ENCODE measurements at places on chromosomes 16 and 17. TPM values are rescaled to one million over a fixed set of nuclear protein-coding genes. Genes with fewer than 3 reads are reported as not detected.
A peak's percentile ranks its signal among the peaks of the same experiment; 100 is the strongest.

Gene MRM1
- total RNA-seq, result 9.4 TPM

Gene KCNJ12
- 12.6 TPM for total RNA-seq

- no peak for DNase-seq
Observed at GRCh38 chr16:69049603-69050375, 55.7 kb upstream of the HAS3 start.

Gene SPNS2
- total RNA-seq, result 12.4 TPM

Gene CYGB
- 38.2 TPM for total RNA-seq

DNA sequence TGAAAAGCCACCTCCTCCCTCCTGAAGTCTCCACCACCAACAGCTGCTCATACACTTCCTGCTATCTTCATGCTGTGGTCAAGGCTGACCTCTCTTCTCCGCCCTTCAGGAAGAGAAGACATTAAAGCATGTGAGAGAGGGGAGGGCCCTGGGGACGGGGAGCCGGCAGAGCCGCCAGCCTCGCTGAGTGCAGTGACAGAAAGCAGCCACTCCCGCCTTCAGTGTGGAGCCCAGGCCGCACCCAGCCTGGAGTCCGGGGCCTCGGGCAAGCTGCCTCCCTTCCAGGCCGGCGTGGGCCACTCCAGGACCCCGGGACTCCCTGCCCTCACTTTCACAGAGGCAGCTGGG is 94.7 kb upstream of the TNRC6C start:
- no peak for DNase-seq

DNA sequence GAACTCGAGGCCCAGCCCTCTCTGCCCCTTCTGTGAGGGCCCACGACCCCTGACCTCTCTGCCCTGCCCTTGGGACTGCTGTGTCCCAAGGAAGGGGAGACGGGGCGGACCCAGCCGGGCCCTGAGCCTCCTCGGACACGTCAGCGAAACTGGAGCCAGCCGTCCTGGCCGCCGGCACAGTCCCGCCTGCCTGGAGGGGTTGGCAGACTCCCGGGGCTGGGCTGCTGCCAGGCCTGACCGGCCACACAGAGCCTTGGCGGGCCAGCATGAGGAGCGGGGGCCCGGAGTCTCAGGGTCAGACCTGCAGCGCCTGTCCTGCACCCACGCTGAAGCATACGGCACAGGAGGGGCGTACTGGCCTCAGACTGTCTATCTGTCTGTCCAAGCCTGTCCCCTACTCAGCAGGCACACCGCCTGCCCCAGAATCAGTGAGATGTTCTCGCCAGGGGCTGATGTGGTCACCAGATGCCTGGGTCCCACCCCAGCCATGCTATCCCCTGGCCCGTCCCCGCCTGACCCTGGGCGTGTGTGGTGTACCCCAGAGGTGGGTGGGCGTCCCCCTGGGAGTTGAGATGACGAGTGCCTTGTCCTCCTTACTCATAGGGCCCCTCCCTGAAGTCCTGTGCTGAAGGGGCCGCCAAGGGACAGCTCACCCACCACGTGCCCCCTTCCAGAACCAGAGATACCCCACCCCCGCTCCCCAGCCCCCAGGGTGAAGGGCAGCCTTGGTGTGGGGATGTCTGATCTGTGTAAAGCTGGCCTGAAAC is 4.7 kb downstream of the VASN start:
- peak; percentile 95 for DNase-seq

Gene PPP1R27
- not detected for total RNA-seq

GRCh38 chr17:79981661-79982101 is 54.0 kb downstream of the TBC1D16 start:
- DNase-seq, result peak; percentile 51

Gene ODF4
- not detected for total RNA-seq

- no peak for DNase-seq
Observed at GRCh38 chr16:56547120-56547948, 17.5 kb upstream of the MT4 start.

Gene DPEP1
- total RNA-seq, result not detected

DNA sequence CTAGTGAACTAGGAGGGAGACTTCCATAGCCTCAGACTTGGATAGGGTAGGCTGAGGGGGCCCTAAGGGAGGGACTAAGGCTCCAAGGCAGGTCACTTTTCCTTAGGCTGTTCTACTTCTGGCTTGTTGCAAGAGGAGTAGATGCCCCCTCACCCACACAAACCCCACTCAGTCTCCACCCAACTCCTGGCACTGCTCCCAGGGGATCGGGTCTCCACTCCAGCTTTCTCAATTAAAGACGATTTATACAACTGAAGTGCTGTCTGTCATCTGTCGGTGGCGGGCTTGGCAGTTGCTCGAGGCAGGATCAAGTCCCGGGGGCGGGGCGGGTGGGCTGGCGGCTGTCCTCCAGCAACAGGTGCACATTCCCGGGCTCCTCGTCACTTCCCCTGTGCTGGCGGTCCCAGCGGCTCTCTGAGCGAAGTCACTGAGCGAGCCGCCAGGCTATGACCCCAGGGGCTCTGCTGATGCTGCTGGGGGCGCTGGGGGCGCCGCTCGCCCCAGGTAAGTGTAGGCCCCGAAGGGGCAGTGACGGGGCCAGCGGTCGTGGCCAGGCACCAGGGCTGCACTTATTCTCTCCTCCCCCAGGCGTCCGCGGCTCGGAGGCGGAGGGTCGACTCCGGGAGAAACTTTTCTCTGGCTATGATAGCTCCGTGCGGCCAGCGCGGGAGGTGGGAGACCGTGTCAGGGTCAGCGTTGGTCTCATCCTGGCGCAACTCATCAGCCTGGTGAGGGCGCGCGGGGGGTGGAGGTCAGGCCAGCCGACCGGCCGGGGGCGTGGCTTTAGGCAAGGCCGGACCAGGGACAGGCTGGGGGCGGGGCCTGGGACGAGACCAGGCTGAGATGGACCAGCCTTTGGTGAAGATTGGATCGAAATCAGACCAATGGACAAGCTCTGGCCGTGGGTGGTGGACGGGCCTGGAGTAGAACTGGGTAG is at the start of gene CHRNB1:
Gene CHRNB1 (plus strand): TSS at position 380 of the 937 bp plus-strand sequence. CDS start 67 bp downstream, at position 447.
- DNase-seq, result peak; percentile 93

DNA sequence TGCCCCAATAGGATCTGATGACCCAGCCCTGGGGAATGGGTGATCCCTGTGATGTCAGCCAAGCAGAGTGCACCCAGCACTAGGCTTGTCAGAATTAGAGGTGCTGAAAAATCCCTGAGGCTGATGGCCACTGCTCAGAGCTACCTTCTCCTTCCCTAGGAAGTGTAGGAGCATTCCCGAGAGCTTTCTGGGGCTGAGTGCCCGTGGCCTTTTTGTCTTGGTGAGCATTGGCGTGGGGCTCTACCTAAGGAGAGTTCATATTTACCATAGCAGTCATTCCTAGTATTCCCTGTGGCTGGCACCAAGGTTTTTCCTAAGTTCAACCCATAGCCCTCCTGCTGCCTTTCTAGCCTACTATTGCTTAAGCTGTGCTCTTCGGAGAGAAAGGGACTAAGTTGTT is 22.6 kb upstream of the ARHGAP23 start:
- no peak for DNase-seq

DNA sequence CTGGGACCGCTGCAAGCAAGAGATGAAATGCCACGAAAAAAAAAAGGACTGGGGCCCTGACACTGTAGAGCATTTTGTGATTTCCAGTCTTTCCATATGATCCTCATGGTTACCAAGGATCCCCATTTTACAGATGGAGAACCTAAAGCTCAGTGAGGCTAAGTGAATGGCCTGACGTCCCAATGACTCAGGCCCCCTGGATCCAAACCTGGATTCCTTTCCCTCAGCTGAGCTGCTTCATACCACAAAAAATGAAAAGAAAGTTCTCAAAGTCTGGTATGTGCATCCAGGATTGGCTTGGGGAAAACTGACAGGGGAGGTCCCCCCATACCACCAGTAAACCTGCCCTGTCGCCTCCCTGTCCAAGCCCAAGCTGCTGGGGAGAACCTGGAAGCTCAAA is 80.5 kb downstream of the TEX14 start:
- DNase-seq, result no peak

DNA sequence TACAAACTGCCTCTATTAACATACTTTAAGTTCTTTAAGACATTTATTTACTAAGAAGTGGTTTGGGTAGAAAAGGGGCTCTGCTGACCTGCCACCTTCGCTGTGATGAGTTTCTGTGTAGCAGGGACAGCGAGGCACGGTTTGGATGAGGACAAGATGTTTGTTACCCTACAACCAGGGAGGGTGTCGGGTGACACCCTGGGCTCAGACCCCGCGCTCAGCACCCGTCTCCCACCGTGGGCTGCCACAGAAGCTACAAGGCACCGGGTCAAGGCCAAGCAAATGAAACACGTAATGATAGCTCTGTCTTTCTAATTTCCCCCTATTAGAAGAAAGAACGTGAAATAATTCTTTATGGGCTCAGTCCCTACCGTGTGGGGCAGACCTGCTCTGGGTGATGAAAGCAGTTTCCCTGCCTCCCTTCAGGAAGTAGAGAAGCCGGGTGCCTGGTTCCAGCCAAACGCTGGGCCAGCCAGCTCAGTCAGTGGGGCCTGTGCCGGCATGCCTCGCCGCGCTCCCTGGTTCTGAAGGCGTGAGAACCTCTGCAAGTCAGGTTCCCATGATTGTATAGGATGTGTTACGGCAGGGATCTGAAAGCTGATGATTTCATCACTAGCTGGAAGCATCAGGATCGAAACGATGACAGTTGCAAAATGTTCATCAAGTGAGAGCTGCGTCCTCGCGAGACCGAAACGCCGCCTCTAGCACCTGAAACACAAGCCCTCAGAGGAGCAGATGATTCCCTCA is 3.9 kb downstream of the ZNF750 start:
- DNase-seq, result no peak

DNA sequence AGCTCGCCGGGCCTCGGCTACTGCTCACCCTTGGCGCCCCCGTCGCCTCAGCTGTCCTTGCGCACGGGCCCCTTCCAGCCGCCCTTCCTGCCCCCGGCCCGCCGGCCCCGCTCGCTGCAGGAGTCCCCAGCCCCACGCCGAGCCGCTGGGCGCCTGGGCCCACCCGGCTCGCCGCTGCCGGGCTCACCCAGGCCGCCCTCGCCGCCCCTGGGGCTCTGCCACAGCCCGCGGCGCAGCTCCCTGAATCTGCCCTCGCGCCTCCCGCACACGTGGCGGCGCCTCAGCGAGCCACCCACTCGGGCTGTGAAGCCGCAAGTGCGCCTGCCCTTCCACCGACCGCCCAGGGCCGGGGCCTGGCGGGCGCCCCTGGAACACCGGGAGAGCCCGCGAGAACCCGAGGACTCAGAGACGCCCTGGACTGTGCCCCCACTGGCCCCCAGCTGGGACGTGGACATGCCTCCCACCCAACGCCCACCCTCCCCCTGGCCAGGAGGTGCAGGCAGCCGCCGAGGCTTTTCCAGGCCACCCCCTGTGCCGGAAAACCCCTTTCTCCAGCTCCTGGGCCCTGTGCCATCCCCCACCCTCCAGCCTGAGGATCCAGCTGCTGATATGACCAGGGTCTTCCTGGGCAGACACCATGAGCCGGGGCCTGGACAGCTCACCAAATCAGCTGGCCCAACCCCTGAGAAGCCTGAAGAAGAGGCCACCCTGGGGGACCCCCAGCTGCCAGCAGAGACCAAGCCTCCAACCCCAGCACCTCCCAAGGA is 12.8 kb downstream of the MYO15A start:
- DNase-seq, result no peak

DNA sequence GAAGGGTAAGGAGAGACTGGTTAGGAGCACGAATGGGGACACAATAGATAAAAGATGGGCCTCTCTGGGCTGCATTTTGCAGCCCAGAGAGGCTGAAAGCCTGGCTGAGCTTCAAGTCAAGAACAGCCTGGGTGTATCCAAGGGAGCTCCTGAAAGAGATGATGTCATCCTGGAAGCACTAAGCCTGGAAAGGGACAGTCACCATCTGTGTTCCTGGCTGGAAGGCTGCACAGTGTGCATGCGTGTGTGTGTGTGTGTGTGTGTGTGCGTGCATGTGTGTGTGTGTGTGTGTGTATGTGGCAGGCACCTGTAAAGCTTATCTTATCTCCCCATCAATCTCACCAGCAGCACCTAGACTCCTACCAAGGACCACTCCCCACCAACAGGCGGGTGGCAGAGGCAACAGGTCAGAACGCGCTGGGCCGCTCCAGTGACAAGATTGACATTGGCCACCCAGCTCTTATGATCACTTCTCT is 44.1 kb downstream of the COG7 start:
- DNase-seq, result peak; percentile 74

GRCh38 chr17:45971698-45972141 is 27.3 kb upstream of the STH start:
- DNase-seq, result no peak

DNA sequence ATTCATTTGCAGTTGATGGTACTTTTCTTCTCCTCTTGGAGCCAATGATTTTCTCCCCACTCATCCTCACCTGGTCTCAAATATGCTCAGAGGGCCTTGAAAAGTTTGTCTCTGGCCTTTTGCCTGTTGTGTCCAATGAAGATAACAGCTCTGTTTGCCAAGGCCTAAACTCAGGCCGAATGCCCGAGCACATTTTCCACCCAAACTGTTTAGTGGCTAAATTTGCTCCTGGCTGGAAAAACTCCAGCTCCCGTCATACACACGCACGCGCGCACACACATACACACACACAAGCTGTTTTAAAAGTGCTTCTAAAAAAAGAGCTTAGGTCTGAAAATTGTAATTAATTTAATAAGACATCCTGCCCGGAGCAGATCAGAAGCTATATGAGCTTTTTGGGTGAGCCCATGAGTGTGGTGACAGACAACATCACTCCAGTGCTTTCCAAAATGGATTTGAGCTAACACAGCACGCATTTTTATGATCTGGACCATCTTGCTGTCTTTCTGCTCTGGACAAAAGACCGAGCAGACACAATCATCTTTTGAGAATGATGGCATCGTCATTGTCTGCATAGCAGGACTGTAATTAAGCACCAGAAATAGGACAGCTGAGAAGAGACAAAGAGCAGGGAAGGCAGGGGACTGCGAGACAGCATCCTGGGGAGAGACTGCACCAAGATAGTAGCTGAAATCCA is 48.9 kb downstream of the IRX6 start:
- DNase-seq, result peak; percentile 69

Gene TCAP
- 5,286 TPM for total RNA-seq

DNA sequence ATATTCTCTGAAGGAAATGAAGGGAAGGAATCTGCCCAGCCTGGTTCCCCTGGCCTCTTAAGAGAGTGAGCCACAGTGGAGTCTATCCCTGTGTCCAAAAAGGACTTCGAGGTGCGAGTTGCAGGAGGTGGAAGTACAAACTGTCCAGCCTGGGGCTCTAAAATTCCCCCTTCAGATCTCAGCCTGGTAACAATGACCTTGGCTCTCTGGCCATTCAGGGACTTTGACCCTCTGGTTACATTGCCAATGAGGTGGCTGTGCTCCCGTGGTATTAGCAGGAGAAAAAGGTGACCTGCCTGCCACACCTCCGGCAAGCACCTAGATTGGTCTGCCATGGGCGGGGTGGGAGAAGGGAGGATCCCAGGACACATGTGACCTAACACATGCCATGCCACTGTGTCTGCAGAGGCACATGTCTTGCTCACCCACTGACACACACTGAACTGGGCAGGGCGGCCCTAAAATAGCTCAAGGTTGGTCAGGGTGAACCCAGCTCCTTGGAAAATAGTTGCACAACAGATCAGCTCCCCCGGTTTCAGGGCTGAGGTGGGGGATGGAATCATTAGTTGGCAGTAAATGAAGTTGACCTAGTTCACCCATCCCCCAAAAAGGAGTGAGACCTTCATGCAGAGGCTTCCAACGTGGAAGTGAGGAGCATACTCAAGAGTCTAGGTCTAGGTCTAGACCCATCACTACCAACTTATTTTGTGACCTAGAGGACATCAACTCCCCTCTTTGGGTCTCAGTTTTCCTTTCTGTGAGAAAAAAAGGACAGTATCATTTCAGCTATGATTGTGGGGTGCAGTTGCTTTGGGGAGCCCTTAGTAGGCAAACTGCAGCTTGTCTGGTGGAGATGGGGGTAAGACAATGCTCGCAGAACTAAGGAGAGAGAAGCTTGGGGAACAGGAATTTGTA is 2.2 kb downstream of the NR1D1 start:
- DNase-seq, result peak; percentile 72
